ENCODE measurements at places on chromosomes 3 and 15.

- no peak for DNase-seq
Measured at GRCh38 chr15:101528108-101528916, 38.8 kb upstream of the PCSK6 start.

- DNase-seq = no peak
Measured at GRCh38 chr3:36941162-36941561, 3.7 kb downstream of the TRANK1 start.

DNA sequence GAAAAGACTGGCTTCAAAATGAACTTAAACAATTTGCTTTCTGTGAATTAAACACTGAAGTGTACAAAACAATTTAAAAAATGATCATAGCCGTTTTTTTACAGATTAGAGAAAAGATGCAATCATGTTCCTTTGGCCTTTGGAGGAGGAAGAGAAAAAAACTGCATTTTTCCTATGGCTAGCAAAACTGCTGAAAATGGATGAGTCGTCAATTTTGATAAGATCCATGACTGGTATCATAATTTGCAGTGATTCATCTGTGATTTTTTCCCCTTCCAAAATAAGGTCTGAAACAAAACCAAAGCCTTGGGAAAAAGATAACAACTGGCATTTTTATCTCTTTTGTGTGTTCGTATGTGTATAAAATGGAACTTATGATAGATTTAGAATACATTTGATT lies 255.6 kb upstream of the SATB1 start:
- DNase-seq = no peak

DNA sequence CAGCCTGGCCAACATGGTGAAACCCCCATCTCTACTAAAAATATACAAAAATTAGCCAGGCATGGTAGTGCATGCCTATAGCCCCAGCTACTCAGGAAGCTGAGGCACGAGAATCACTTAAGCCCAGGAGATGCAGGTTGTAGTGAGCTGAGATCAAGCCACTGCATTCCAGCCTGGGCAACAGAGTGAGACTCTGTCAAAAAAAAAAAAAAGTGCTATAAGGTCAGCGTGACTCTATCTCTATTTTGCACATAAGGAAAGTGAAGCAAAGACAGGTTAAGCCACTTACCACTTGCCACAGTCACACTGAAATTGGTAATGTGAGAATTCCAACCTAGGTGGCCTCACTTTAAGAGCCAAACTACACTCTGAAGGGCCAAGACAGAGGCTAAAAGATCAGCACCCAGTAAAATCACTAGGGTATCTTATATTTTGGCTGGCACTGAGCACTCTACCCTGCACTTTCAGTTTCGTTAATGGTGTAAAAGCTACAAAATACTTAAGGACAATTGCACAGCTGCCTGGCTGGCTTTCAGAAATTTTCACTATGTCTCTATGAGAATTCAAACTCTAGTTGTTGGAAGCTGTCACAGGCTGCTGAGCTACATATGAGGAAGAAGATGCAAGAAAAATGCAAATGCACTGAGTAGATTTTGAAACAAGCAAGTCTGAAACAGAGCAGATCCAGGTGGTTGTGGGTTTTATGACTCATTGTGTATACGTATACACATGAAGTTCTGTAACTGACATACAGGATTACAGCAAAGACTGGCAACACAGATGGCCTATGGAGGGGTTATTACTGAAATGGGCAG lies 32.7 kb downstream of the TRANK1 start:
- peak; percentile 58 for DNase-seq

DNA sequence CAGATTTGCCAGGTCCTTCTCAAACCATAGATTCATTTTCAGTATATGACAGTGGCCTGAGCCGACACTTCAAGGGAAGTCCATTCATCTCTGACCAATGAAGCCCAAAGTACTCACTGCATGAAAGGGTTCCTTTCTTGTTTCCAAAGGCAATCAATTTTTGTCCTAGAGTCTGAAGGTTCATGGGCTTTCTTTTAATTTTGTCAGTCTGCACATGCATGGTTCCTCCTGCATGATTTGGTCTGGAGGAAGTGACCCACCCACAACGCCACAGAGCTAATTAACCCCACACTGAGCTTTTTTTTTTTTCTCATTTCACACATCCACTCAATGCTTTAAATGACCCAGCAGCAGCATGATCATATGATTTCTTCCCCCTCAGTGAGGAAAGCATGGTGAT lies 216.4 kb downstream of the TIGIT start:
- no peak for DNase-seq

DNA sequence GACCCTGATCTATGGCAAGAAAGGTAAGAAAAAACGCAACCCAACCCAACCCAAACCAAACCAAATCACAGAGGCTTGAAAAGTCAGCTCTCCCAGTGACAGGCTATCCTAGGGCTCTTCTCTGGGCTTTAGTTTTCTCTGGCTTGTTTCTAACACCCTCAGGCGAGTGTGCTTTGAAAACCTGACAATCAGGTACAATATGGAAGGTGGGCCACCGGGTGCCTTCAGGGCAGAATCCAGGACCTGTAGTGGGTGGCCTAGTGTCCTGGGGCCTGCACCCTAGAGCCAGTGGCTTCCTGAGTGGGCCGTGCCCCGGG lies 46.8 kb downstream of the BHLHE40 start:
- DNase-seq = no peak

GRCh38 chr15:69610858-69611257 lies 158.2 kb downstream of the RPLP1 start:
- no peak for DNase-seq

DNA sequence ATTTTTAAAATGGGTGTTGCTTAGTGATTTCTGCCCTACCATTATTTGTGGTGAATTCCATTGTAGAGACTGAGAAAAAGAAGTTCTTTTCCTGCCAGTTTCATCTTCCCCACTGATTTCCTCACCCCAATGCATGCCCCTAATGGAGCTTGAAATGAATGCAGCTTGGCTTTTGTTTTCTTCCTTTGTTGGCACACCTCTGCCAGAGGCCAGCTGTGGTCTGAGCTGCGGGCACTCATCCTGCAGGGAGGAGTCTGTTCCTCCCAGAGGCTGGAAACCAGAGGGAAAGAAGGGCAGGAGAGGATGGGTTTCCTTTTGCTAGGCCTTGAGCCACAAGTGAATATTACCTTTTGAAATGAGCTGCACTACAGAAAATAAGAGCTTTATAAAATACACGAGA lies 9.3 kb upstream of the ST8SIA2 start:
- no peak for DNase-seq

GRCh38 chr15:55094136-55094535 lies 102.6 kb downstream of the RSL24D1 start:
- no peak for DNase-seq

DNA sequence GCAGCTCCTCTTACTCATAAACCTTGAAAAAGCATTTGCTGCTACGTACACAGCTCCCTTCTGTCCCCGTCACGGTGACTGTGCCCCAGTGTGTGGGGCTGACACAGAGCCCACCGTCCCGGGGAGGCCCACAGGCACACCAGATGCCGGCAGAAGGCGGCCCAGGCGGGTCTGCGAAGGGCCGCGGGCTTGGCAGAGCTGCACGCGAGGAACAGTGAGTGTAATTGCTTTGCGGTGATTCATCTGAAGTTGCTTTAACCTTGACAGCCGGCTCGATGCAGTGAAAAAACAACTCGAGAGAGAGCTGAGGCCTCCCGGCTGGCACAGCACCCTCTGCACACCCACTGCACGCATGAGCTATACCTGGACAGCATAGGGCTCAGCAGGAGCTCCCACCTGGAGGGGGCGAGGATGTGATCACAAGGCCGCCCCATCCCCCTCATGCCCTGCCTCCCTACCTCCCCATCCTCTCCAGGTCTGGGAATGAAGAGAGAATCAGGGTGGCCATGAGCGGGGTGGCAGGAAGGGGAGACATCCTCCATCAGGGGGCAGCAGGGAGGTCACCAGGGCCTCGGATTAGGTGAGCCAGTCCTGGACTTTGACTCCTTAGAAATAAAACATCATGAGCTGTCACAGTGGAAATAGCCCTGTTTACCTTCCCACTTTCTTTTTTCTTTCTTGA lies 172.7 kb downstream of the MEGF11 start:
- no peak for DNase-seq

DNA sequence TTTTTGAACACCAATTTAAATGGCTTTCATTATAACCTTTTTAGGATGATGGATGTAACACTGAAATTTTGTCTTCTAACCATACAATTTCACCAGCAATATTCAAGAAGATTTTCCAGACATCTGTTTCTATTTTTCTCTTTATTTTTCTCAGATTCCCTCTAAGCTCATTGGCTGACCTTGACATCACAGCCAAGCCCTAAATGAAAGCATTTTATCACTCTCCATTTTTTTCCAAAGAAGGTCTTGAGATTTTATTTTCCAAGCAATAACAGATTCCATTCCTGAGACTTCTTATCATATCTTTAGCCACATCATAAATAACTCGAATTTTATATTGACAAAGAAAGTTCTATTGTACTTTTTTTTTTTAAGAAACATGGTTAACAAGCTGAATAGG lies 392.6 kb upstream of the THBS1 start:
- DNase-seq = no peak
